Left lung (tissue), 14 donors: ENCODE measurements at places on chromosomes 5 and 9. TPM values are rescaled to one million over a fixed set of nuclear protein-coding genes. Genes with fewer than 3 reads are reported as not detected.

DNA sequence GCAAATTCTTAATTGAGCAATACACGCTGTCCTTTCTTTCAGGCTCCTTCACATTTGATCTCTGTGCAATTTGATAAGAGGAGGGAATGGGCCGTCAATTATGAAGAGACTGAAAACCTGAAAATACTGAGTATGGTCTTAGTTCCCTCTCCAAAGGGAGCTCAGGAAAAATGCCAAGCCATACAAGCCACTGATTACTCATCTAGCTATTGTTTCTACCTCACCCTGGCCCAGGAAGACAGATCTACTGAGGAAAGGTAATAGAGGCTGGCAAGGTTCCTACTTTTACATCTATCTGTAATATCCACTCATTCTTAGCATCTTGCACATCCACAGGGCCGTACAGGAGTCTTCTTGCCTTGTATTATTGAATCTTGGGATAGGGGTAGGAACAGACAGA, 23.7 kb upstream of the TNC start:
- no peak for DNase-seq

- DNase-seq, result no peak
These were observed 37.3 kb upstream of the TMEM252 start for GRCh38 chr9:68577774-68578591.

DNA sequence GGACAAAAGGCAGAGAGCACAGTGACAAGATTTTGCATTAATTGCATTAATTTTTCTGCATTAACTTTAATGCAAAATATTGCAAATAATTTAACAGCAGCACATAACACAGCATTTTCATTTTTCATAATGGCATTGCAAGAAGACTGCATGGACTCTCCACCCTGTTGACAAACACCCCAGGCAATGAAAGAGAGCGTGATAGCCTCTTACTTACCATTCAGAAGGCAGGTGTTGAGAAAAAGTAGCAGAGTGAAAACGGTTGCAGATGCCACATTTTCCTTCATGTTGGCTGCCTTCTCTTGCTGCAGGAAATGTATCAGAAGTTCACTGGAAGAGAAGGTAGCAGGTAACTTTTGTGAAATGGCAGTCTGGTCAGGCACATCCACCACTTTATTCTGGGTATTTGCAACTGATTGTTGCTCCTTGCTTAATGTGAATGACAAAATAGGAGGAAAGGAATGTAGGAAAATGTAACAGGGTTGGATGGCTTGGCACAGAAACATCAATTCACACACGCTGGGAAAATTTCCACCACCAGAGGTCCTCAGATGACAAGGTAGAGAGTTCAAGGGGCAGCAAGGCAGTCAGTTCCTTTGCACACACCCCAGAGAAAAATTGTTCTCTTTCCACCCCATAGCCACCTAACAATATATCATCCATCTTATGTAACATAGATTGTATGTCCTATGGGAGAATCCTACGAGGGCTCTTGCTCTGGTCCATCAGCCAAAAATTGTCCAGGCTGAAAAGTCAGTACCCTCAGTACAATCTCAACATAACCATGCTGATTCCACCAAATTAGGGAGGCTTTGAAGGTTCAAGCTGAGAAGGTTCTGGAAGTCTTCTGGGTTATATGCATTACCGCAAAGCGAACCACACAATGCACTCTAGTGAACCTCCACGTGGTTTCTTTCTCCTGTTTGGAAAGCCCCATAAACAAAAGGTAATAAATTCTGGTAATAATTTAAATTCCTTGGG, 41.9 kb upstream of the AGXT2 start:
- DNase-seq, result peak; percentile 36

DNA sequence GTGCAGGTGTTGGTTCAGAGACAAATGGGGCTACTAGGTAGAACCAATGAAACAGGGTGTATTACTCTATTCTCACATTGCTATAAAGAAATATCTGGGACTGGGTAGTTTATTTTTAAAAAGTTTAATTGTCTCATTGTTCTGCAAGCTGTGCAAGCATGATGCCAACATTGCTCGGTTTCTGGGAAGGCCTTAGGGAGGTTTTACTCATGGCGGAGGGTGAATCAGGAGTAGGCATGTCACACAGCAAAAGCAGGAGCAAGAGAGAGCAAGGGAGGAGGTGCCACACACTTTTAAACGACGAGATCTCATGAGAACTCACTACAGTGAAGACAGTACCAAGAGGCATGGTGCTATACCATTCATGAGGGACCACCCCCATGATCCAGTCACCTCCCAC, 134.6 kb downstream of the PIK3R1 start:
- DNase-seq, result no peak

DNA sequence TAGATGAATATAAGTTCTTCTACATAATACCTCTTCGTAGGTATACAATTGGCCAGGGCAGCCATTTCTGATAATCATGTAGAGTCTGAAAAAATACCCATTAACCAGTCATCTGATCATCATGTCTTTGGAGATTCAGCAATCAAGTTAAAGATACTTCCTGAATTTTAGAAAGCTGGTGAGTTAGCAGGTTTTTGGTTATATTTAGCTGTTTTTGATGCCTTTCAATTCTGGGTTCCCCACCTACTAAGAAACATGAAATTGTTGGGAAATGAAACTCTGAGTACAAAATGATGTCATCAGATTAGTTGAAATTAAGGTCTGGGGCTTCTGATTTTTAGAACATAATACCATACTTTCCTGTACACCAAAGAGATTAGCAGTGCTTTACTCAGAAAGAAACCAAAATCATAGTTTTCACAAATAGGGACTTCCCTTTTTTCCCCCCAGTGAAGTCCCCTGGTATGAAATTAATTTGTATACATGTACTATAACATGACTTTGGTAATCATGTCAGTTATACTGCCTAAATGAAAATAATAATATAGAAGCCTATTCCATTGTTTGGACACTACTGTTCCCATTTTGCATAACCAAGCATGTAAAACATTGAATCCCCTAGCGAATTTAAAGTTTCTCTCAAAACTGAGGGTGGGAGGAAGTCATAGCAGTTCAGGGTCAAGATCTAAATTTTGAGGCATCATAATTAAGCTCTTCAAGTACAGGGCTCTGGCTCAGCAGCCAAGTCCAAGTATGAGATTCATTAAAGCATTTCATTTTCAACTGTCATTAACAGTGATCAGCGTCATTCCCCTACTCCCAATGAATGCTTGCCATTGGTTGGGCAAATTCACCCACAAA, 17.9 kb downstream of the PRLR start:
- no peak for DNase-seq

- DNase-seq, result no peak
These were observed 57.6 kb downstream of the OTULIN start for GRCh38 chr5:14721990-14722656.

- peak; percentile 71 for DNase-seq
These were observed 52.6 kb upstream of the CNOT6 start for GRCh38 chr5:180441564-180442051.

DNA sequence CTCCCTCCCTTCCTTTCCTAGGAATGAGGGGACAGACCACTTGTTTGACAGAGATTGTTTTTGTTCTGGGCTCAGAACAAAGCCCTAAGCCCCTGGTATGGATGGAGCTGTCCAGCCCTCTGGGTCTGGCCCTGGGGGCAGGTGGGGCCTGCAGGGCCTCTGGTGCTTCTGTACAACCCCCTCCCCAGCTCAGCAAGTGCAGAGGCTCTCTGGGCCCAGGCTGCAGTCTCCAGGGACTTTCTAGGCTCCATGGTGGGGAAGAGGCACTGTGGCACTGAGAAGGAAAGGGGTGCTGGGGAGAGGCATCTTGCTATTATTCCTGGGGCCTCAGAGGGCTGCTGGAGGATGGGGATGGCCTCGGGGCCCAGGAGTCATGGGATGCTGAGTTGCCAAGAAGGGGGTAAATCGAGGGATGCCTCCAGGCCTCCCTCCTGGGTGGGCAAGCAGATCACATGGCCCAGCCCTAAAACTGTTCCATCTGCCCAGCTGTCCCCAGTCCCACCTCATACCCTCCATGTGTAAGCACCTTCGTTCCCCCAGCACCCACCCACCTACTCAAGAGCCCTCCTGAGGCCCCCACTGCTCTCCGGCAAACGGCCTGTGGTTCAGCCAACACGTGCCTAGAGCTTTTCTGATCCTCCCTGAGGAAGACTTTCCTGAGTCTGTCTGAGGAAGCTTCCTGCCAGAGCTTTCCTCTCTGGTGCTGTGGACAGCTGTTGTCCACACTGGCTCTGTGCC, 225.7 kb downstream of the CACNA1B start:
- no peak for DNase-seq

DNA sequence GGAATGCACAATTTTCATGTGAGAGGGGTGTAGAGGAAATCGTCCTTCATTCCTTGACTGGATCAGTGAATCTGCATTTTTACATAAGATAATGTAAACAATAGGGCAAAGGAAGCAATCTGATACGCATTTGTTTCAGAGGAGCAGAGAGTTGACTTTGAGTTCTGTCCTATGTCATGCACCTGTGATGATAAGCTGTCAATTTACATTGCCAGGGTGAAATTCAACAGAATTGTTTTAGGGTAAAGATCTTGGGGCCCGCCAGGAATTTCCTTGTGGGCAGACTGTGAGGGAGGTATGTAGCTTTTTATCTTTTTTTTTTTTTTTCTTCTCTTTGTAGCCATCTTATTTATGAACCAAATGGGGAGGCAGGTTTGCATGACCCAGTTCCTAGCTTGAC, 58.3 kb upstream of the LARP1 start:
- no peak for DNase-seq

GRCh38 chr9:3795556-3795955, 269.8 kb upstream of the RFX3 start:
- no peak for DNase-seq

- DNase-seq, result no peak
These were observed 221.1 kb upstream of the ACTBL2 start for GRCh38 chr5:57703721-57704120.

- peak; percentile 42 for DNase-seq
These were observed 933.8 kb upstream of the DMAC1 start for GRCh38 chr9:8733131-8733954.

- no peak for DNase-seq
These were observed 67.2 kb upstream of the STC2 start for GRCh38 chr5:173395257-173395932.

GRCh38 chr5:27158775-27159174, 120.4 kb upstream of the CDH9 start:
- DNase-seq, result no peak

DNA sequence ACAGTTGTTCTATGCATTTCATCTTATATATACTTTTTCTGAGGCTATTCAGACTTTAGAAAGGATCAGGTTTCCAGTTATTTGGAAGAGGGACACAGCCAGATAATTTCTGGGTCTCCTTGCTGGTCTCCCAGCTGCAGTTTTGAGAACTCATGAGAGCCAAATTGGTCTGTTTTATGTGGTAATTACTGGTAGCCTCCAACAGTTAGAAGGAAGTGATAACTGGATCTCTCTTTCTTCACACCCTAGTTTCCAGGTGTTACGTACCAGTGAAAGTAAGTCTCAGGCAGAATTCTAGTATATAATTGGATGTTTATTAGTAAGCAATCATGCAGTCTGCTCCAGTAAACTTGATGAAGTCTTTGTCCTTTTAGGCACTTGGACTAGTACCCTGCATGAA, 63.2 kb upstream of the RPS23 start:
- no peak for DNase-seq

- no peak for DNase-seq
These were observed 129.8 kb upstream of the IL12B start for GRCh38 chr5:159459951-159460538.

- DNase-seq, result peak; percentile 3
These were observed 205.0 kb upstream of the TAS2R1 start for GRCh38 chr5:9834871-9835770.

GRCh38 chr9:110064803-110065202, 143.2 kb downstream of the C9orf152 start:
- no peak for DNase-seq

DNA sequence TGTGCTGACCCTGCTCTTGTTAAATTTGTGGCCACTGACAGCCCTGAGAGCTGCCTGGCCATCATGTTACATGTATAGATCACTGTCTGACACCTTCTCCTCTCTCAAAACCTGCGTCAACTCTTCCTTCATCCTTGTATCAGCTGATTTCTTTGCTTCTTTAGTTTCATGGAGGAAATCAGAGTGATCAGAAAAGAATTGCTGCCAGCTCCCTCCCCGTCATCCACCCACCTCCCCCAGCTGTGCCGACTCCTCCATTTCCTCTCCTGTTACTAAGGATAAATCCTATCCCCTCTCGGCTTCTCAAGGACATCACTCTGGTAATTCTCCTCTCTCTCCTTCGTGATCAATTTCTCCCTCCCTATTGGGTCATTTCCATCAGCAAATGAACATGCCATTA, 108.9 kb downstream of the ICE1 start:
- no peak for DNase-seq

GRCh38 chr9:131706608-131706970, 33.3 kb downstream of the RAPGEF1 start:
- no peak for DNase-seq

DNA sequence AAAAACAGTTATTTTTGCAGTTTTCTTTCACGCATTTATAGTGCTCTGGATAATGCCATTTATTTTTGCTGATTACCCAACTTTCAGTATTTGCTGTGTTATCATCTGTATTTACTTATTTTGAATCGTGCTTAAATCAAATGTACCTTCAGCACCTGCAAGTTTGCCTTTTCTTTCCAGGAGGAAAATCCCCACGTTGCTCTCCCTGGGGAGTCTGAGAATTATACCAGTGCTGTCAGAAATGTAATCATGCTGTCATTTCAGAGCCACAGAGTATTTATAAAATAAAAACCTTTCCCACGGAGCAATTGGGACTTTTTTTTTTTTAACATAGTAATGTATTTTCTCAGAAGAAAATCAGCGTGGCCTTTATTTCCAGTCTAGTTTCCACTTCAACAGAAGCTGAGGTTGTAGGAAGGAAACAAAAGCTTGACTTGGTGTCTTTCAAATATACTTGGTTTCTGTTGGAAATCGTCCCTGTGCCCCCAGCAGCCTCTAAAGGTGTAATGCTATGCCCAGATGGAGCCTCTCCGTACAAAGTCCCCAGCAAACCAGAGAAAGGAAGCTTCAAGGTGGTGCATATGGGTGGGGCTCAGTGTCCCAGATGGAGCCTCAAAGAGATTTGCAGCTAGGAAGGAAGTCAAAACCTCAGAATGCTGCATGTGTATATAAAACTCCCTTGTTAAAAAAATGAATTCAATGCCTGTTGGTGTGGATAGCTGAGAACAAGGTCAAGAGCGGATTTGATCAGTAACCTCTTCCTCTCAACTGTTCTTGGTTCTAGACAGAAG, 2.1 kb downstream of the GPR150 start:
- DNase-seq, result no peak

GRCh38 chr5:80068775-80069174, 33.6 kb downstream of the THBS4 start:
- DNase-seq, result no peak

DNA sequence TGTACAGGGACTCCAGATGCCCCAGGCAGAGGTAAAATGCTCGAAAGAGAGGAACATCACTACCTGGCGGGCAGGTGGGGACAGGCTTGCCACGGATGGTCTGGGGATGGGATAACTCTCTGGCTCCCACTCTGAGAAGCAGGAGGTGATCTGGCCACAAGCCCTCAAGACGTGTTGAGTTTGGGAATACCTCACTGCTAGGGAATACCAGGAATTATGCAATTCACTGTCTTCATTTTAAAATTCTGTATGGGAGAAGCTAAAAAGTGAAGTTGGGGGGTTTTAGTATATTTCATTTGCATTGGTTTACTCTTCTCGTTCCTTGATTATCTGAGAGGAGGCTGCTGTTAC, 510.4 kb downstream of the CCDC171 start:
- DNase-seq, result no peak

Gene PJA2
- polyA plus RNA-seq, result 139 TPM

Gene PCDHAC2
- polyA plus RNA-seq, result 3.0 TPM

Gene KLF4
- 50.5 TPM for polyA plus RNA-seq

Gene FGF1
- polyA plus RNA-seq, result 1.9 TPM

Gene CYSTM1
- polyA plus RNA-seq, result 36.6 TPM

Gene HSD17B3
- polyA plus RNA-seq, result 0.52 TPM

Gene ANKRD33B
- polyA plus RNA-seq, result 0.68 TPM

Gene CMYA5
- 9.9 TPM for polyA plus RNA-seq

Gene GABRA6
- polyA plus RNA-seq, result not detected
